ENCODE measurements at places on chromosomes 2 and 18.

- DNase-seq: no peak
These were observed 132.2 kb downstream of the CCDC85A start for GRCh38 chr2:56316011-56316410.

GRCh38 chr18:38369772-38370690 lies 804.4 kb upstream of the CELF4 start:
- DNase-seq: no peak

GRCh38 chr18:37853706-37854105 lies 288.1 kb upstream of the CELF4 start:
- DNase-seq: no peak

DNA sequence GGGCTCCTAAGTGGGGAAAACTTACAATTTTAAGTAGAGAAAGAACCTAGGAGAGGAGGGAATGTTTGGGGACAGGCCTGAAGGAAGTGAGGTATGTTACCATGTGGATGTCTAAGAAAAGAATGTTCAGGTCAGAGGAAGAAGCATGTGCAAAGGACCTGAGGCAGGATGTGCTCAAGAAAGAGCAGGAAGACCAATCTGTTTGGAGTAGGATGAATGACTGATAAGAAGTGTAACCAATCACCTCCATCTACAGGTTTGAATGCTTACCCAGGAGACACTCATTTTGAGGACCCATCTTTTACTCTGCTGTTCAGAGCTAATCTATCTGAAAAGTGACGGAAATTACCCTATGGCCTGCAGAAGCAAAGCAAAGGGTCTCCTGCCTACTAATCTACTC lies 342.3 kb downstream of the ARHGAP15 start:
- DNase-seq: no peak

DNA sequence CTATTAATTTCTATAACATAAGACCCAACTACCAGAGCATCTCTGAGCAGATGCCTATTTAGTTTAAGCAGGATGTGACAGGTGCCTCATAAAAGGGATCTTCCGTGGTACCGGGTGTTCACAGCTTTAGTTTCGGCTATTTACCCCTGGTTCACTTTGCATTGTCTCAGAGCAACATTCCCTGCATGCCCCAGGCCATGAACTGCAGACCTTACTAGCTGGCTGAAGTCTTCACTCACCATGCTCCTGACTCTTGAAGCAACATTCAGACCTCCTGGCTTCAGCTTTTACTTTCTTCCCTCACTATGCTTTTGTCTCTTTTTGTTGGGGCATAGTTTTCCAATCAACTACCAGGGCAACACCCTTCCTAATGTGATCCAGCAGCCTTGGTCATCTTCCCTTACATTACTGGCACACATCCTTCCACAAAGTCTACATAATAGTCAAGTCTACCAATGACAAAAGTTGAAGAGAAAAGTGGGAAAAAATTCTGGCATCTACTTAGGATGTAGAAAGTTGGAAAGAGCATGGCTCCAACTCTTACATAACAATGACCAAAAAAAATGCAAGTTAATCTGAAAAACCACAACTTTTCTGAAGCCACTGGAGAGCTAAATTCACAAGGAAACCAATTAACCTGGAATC lies 99.2 kb downstream of the SESTD1 start:
- no peak for DNase-seq

DNA sequence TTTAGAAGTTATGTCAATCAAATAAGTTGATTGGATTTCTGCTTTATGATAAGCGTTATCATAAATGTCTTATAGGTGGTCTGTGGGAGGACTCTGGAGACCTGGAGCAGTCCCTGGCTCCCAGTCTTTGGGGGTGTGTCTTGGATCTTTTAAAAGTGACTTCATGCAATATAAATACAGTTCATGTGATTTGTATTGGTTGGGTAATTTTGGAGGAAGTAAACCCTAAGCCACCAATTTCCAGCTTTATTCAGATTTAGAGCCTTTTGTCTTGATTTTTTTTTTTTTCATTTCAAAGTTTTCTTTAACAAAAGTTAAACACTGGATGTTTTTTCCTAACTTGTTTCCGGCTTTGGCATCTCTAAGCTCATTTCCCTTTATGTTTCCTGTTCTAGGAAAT lies 68.8 kb downstream of the MAP4K4 start:
- DNase-seq: no peak

Data from globus pallidus (tissue), 1 donor.